ENCODE measurements at places on chromosomes 6 and 20.

- no peak for DNase-seq
Measured at GRCh38 chr6:11848852-11849731, 70.5 kb upstream of the ADTRP start.

DNA sequence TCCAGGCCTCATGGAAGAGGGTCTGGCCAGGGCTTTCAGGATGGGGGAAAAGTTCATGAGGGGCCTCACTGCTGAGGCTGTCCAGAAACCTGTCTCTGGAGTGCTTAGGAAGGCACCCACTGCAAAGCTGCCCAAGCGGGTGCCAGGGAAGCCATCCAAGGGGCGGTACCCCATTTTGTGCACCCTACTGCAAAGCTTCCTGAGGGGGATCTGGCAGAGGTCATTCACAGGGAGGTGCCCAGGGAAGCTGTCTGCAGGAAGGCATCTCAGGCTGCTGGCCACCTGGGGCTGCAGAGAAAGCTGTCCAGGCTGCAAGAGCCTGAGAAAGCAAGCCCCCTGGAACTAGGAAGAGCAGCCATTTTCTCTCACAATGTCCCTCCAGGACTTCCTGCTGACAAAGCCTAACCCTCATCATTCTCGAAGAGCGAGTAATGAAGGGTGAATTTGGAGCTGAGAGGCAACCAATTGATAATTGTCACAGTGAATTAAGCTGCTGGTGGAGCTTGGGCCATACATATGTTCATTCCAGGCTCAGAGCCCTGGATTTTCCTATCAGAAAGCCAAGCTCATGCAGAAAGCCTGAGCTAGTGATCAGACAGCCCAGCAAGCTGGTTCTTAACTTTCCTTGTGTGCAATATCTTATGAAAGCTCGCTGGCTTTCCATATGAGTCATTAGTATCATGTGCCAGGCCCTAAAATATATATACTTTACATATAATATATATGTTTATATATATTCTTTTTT is 62.2 kb upstream of the SLC22A16 start:
- no peak for DNase-seq

DNA sequence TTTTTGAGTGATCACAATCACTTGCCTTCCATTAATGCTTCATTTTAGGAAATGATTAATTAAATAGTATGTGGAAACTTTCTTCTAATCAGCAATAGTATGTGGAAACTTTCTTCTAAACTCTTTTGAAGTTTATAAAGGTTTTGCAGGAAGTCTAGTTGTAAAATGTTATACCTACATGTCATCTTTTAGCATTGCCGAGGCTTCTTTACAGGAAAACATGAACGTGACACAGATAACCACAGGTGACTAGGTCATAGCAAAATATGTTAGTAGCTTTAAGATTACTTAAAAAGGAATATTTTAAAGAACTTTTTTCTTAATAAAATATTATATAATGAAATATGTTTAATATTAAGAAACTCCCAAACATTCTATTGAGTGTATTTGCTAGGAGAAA is 56.8 kb downstream of the SMAP1 start:
- DNase-seq = no peak

DNA sequence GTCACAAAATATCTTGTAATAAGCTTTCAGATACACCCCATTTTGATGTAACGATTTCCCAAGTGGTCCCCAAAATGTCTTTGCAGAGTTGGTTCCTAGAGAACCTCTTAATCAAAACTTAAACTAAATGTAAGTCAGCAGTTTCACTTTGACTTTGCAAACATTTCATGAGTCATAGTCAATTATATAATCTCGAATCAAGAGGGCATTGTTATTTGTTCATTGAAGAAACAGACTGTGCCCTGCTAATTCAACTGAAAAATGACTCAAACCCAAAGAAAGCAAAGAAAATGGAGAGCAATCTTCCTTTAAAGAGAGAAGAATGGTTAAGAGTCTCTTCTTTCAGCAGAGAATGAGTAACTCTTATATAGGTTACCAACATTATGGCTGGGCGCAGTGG is 58.3 kb downstream of the IPCEF1 start:
- DNase-seq = no peak
